ENCODE measurements at places on chromosomes 2 and 18. TPM values are rescaled to one million over a fixed set of nuclear protein-coding genes. Genes with fewer than 3 reads are reported as not detected.

PSMA8 gene
- polyA plus RNA-seq = not detected

VRK2 gene
- 12.3 TPM for polyA plus RNA-seq

SPEG gene
- polyA plus RNA-seq = 6.0 TPM

DNA sequence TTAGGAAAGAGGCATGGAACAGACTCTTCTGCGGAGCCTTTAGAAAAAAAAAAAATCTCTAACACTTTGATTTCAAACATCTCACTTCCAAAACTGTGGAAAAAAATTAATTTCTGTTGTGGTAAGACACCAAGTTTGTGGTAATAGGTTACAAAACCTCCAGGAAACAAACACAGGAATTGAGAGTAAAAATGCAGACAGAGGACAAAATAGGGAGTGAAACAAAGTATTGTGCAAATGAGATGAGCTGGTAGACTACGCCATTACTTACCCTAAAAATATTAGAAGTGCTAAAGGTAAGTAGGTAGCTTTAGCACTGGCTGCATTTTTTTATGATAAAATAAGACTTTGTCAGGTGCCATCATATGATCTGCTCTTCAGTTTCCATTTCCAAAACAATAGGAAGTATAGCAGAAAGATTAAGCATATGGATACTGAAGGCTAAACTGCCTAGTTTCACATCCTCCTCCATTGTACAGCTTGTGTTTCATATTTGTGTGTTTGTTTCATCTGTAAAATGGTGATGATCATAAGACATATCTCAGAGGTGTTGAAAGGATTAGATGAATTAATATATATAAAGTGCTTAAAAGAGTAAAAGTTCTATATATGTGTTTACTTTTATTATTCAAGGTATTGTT is 309.2 kb downstream of the NR4A2 start:
- DNase-seq = no peak

DNA sequence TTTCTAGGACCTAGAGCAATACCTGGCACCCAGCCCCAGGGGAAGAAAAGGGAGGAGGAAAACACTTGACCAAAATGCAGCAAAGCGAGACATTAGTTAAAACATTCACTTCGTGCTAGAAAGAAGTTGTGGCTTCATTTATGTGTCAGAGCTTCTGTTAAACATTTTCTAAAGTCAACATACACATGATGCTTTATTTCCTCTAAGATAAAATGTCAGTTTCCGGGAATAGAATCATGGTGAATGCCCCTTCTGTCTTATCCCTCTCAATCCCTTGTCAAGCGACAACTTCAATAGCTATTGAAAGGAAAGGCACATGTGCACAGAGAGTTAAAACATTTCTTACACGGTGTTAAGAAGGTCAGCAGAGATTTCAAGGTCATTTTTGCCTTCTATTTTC is 404.6 kb upstream of the CWC22 start:
- DNase-seq = no peak

GRCh38 chr2:179262077-179262660 is 2.5 kb downstream of the SESTD1 start:
- DNase-seq = no peak

- DNase-seq = no peak
Measured at GRCh38 chr2:173574324-173575112, 219.8 kb downstream of the CDCA7 start.

GRCh38 chr2:127117603-127118002 is 10.6 kb upstream of the BIN1 start:
- DNase-seq = peak; percentile 42

All from sigmoid colon (tissue), 7 donors.